ENCODE measurements at places on chromosomes 13 and 19. TPM values are rescaled to one million over a fixed set of nuclear protein-coding genes. Genes with fewer than 3 reads are reported as not detected.

GRCh38 chr19:925087-925525, 729 bp upstream of the ARID3A start:
- peak; percentile 69 for DNase-seq

DNA sequence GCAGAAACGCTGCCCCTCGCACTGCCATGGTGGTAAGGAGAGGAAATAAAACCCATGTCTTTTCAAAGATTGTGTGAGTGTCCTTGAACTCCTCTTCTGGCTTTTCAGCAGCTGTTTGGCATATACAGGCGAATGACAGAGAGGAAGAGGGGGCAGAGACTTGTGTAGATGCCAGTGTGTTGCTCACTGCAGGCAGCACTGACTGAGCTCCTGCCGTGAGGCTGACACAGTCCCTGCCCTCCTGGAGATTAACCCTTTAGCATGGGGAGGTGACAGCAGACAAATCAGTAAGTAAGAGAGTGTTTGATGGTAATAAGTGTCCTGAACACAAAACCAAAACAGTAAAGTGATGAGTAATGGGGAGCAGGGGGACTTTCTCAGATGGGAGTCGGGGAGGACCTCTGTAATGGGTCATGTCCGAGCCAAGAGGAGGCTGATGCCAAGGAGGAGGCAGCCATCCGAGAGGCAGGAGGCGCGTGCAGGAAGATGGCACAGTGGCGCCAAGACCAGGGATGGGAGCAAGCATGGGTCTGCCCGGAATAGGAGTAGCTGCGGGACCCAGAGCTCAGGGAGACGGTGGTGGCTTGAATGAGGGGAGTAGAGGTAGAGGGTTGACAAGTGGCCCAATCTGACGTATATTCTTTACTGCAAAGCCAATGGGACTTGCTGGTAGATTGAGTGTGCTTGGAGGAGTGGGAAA, 182.2 kb downstream of the FOXO1 start:
- DNase-seq, result no peak

Gene SRRM5
- total RNA-seq, result 0.10 TPM

DNA sequence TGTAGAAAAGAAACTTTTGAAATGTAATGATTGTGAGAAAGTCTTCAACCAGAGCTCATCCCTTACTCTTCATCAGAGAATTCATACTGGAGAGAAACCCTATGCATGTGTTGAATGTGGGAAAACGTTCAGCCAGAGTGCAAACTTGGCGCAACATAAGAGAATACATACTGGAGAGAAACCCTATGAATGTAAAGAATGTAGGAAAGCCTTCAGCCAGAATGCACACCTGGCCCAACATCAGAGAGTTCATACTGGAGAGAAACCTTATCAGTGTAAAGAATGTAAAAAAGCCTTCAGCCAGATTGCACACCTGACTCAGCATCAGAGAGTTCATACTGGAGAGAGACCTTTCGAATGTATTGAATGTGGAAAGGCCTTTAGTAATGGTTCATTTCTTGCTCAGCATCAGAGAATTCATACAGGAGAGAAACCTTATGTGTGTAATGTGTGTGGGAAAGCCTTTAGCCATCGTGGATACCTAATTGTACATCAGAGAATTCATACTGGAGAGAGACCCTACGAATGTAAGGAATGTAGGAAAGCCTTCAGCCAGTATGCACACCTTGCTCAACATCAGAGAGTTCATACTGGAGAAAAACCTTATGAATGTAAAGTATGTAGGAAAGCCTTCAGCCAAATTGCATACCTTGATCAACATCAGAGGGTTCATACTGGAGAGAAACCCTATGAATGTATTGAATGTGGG, 19.3 kb downstream of the ZNF583 start:
- DNase-seq, result no peak
